Amniotic stem cell (primary cell): ENCODE measurements at places on chromosomes 6 and 20.

GRCh38 chr6:73121421-73121993 is 103.8 kb downstream of the KHDC1L start:
- DNase-seq, result peak; percentile 4

GRCh38 chr20:24543741-24544140 is 74.3 kb downstream of the SYNDIG1 start:
- no peak for DNase-seq

DNA sequence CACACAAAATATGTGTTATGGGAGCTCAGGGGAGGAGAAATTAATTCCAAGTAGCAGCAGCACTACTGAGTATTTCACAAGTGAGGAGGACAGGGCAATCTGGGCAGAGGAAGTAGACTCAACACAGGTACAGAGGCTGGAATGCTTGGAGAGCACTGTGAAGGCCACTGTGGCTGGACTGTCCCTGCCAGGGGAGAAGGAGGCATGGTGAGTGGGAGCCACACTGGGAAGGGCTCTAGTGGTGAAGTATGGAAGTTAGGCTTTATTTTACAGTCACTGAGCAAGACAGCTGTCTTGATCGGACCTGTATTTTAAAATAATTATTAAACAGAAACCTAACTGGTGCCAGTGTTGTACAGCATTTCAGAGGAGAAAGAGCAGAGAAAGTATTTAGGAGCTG is 28.8 kb downstream of the FAM229B start:
- DNase-seq, result no peak

DNA sequence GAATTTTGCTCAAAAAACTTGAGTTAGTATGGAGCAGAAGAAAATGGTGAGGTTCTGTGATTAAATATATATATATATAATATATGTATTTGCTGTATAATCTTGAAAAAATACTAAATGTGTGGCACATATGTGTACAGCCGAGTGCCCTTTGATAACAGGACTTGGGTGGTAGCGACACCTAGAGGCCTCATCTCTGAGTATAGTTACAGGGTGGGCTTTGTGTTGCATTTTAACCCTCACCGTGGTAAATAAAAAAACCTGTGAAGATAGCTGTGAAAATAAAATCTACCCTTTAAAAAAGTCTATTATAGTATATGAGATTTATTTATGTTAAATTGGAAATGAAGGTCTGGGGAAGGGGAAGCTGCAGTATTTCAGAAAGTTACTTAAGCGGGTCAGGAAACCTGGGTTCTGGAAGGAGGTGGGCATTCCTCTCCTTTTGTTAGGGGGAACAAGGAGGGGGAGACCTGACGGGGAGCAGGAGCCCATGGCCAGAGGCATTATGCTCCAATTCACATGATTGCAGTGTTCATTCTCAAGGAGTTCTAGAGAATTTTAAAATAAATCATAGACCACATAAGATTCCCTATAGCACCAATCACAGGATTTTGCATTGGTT is 82.7 kb downstream of the SH3BGRL2 start:
- peak; percentile 1 for DNase-seq

DNA sequence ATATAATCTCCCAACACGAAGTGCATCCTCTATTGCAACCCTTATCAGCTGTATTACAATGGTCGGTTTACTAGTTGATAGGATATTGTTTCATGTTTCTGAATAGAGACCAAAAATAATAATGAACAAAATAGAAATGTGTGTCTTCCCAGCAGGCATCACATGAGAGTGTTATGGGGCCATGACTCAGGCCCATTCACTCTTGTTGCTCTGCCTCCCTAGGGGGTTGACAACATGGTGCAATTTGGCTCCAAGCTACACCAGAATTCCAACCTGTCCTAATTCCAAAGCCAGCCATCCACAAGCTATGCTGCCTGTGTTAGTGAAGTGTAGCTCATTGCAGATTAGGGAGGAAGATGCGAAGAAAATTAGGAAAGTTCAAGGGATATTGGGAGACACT is 13.1 kb upstream of the SAYSD1 start:
- no peak for DNase-seq

DNA sequence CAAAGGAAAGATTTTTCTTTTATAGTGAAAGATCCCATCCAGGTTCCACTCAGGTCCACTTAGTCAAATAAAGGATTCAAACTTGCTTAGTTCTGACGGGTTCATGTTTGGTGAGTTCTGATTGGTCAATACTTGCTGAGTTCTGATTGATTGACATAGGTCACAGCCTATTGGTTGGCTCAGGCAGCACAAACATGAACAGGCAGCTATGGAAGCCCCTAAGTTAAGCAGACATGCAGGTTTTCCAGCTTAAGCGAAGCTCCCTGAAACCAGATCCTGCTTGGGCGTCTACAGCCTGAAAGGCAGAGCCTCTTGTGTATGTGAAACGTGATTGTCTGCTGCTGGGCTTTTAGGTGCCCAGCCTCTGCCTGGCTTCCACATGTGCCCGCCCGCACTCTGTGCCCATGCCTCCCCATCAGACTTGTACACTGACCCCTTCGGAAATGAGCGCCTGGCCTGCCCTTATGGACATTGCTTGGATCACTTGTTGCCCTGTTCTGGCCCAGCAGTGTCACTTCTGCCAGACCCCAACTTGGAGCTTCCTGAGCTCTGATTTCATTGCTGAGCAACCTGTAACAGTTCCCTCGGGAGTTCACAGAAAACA is 45.4 kb upstream of the ECI2 start:
- DNase-seq, result no peak

DNA sequence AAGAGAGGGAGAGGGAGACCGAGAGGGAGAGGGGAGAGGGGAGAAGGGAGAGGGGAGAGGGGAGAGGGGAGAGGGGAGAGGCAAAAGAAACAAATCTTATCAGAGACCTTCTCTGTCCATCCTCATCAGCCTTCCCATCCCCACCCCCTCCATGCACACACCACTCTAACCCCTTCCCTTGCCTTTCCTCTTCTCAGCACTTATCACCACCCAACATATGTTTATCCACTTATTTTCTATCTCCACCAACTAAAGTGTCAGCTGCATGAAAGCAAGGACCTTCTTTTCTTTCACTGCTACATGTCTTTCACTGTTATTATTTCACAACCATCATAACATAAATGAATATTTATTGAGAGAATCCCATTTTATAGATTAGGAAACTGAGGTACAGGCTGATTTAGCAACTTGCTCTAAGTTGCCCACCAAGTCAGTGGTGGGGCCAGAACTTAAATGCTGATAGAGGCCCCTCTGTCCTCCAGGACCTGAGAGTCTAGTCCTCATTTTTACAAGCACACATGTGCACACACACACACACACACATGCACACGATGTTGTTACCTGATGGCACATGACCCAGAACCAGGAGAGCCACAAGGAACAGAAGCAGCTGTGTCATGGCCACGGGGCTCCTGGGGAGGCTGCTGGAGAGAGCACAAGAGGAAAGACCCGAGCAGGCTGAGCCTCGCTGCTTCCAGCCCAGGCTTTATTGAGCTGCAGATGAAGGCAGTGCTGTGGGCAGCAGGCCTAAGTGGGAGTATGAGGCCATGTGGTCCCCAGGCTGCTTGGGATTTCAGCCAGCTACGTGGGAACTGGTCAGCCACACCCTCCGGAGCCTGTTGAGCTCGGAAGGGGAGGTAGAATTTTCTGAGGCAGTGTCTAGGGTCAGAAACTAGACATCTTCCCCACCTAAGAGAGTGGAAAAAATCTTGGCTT is 2.3 kb downstream of the DEFB124 start:
- DNase-seq, result no peak

- no peak for DNase-seq
Observed at GRCh38 chr6:166803471-166803870, 152.9 kb downstream of the RNASET2 start.

GRCh38 chr20:45833883-45834796 is 541 bp downstream of the SNX21 start:
- no peak for DNase-seq

DNA sequence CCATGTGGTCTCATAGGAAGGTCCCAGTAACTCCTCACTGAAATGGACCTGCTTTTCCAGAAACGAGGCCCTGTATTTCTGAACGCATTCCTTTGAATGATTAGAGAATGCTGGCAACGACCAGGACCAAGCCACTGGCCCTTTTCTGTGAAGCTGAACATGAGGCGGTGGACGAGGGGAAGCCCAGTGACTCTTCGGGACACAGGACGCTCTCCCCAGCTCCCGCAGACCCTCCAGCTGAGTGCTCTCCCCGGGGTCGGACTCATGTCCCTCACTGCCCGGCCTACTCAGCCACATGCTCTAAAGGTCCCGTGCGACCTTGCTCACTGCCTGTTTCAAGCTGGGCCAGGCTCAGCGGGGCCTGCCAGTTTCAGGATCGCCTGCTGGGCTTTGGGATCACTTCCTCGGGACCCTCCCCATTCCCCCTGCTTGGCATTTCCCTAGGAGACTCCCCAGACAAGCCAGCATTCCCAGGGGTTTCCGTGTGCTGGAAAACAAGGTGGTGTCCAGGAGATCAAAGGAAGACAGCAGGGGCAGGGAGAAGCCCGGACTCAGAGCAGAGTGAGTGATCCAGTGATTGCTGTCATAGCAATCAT is 2.6 kb upstream of the CST9 start:
- no peak for DNase-seq

GRCh38 chr6:24149836-24150235 is 23.8 kb downstream of the NRSN1 start:
- DNase-seq, result no peak

DNA sequence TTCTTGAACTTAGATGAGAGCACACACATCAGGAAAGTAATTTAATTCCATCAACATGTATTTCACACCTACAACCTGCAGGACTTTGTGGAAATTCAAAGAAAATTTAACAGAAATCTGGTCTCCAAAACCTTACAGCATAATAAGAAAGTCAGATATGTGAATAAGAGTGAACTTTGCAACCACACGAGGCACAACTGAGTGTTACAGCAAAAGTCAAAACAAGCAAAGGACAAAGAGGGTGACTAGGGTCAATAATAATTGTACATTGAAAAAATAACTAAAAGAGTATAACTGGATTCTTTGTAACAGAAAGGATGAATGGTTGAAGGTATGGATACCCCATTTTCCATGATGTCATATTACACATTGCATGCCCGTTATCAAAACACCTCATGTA is 113.8 kb downstream of the MTFR2 start:
- no peak for DNase-seq

GRCh38 chr6:167573461-167574215 is 248.8 kb downstream of the TTLL2 start:
- DNase-seq, result no peak

GRCh38 chr20:46946181-46946624 is 51.6 kb downstream of the EYA2 start:
- no peak for DNase-seq

- DNase-seq, result no peak
Observed at GRCh38 chr6:11258260-11259237, 26.1 kb upstream of the NEDD9 start.
